ENCODE measurements at places on chromosomes 12 and 14. TPM values are rescaled to one million over a fixed set of nuclear protein-coding genes. Genes with fewer than 3 reads are reported as not detected.

GRCh38 chr12:81573228-81573627, 185.9 kb downstream of the PPFIA2 start:
- no peak for DNase-seq

DNA sequence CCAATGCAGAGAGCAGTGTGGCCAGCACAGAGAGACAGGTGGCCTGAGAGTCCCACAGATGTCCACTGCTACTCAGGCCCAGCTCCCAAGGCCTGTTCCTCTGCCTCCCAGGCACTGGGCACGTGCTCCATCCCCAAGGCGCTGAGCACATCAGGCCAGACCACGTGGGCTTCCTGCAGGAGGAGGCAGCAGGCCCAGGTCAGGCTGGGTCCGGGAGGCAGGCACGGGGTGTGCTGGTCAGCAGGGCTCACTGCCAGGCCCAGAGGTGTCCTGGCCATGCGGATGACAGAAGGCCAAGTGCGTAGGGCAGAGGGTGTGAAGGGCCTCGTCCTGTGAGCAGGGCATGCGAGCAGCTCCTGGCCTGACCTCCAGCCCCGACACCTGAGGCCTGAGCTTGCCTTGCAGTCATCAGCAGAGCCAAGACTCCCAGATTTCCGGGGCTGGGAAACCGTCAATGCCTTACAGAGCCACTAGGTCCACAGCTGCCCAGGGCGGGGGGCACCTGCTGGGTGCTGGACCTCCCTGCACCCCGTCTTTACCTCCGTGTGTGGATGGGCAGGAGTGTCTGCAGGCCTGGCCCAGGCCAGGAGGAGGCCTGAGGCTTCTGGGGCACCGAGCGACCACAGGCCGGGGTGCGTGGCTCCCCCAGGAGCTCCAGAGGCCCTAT, 14.9 kb downstream of the TRMT61A start:
- peak; percentile 45 for DNase-seq

- no peak for DNase-seq
Measured at GRCh38 chr12:59972905-59973304, 377.1 kb downstream of the SLC16A7 start.

Gene PLEKHG7
- total RNA-seq: not detected

DNA sequence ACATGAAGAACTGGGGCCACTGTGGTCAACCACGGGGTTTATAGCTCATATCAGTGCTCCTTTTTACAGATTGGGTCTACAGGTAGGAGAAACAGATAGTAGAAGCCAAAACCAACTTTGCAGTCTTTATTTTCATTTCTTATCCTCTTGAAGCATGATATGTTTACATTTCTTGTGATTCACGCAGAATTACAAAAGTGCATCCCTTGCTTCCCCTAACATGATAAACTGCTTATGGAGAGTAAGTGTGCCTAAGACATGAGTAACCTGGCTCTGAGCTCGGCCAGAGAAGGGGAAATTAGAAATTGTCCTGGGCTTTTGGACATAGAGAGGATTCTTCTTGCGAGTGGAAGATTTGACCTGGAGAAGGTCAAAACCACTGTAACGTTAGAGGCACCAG, 18.4 kb downstream of the PWP1 start:
- no peak for DNase-seq

- DNase-seq: no peak
Measured at GRCh38 chr14:61562321-61563161, 132.8 kb upstream of the HIF1A start.

DNA sequence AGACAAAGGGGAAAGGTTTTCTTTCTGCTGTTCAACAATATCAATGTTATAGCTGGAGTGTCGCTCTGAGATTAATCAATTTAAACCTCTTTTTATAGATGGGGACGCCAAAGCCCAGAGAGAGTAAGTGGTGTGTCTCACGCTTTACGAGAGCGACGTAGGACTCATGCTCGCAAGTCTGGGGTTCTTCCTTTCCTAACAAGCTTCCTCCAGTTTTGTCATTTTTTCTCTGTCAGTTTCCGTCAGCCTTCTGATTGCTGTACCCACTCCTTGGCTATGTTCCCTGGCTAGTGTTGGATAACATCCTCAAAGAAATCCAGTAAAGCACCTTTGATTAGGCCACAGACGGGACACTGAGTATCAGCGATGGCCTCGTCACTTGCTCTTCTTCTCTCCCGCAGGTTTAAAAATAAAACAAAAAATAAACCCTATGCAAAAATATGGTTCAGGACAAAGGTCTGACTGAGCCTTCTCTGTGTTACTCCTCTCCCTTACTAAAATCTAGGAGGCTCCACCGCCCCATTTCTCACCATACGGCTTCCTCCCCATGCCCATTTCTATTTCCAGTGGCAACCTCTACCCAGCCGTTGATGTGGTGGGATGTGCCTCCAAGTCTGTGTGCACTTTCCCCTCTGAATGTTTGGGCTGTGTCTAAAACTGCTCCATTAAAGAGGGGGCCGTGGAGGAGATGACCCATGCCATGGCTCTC, 172.7 kb upstream of the PARP11 start:
- no peak for DNase-seq

DNA sequence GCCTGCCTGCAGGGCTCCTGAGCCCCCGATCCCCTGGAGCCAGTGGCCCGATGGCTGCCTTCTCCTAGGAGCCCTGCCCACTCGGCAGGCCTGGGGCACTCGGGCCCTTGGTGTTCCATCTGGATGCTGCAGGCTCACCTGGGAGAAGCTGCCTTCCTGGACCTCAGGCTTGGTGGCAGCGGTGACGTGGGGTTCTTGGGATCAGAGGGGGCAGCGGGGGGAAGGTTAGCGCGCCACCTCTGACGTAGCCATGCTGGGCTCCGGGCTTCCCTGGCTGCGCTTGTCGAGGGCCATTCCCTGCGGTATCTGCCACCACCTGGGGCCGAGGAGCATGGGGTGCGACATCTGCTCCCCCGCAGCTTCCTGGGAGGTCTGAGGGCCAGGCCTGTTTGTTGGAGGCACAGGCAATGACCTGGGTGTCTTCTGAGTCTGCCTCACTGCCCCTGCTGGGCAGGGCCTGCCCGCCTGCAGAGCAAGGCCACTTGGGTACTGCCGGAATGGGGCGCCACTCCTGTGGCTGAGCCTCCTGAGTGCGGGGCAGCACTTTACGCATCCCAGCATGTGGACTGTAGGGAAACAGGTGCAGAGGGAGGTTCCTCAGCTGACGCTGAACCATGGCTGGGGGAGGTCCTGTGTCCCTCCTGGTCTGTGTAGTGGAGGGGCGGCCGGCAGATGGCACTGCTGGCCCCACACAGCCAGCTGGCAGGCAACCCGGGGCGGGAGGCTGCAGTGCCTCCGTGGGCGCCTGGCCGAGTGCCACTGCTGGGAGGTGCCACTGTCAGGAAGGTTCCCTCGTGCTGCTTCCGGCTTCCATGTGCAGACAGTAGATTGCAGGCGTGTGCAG, 20.3 kb downstream of the MTA1 start:
- no peak for DNase-seq

Gene PIWIL1
- total RNA-seq: 0.62 TPM

- DNase-seq: peak; percentile 8
Measured at GRCh38 chr12:2382370-2383155, 329.8 kb downstream of the CACNA1C start.

DNA sequence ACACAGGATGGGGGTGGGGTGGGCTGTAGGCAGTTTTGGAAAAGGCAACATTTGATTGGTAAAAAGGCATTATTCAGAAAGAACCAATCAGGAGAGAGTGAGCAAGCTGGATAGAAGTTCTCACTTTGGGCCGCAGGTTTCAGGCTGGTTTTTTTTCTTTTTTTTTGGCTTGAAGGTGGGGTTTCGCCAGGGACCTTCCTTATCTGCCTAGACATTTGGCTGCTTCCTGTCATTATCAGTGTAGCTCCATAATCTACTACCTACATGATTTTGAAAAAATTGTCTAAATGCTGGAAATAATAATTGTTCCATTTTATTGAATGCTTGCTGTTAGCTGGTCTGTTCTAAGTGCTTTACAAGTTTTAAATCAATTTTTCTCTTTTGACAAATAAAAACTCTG, 649.0 kb downstream of the TMTC2 start:
- DNase-seq: no peak

DNA sequence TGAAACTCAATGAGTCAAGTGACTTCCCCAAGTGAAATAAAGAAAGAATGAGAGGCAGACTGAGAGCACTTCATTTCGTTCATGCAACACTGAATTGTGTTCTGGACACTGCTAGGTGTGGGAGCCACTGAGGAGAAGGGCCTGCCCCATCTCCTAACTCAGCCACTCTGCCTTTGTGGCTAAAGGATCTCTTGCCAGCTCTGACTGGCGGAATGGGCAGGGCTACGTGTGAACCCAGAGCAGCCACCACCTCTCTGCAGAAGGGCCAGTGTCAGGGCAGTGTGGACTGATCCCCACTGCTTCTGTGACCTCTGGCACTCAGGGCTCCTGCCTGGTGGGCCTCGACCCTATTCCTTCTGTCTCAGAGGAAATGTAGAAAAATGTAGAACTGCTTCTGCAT, 46.5 kb upstream of the GZMB start:
- DNase-seq: no peak

- DNase-seq: no peak
Measured at GRCh38 chr12:67239061-67239460, 30.1 kb upstream of the CAND1 start.

Gene RHEBL1
- not detected for total RNA-seq

GRCh38 chr14:73503648-73504047, 12.9 kb downstream of the RIOX1 start:
- DNase-seq: no peak

GRCh38 chr12:64558754-64559153, 51.5 kb upstream of the RASSF3 start:
- no peak for DNase-seq

- no peak for DNase-seq
Measured at GRCh38 chr14:86640288-86640687, 1110.3 kb downstream of the FLRT2 start.

- no peak for DNase-seq
Measured at GRCh38 chr14:45246691-45247090, 6.3 kb downstream of the MIS18BP1 start.

Gene OR6C2
- total RNA-seq: not detected

Gene FGD4
- total RNA-seq: 13.8 TPM

DNA sequence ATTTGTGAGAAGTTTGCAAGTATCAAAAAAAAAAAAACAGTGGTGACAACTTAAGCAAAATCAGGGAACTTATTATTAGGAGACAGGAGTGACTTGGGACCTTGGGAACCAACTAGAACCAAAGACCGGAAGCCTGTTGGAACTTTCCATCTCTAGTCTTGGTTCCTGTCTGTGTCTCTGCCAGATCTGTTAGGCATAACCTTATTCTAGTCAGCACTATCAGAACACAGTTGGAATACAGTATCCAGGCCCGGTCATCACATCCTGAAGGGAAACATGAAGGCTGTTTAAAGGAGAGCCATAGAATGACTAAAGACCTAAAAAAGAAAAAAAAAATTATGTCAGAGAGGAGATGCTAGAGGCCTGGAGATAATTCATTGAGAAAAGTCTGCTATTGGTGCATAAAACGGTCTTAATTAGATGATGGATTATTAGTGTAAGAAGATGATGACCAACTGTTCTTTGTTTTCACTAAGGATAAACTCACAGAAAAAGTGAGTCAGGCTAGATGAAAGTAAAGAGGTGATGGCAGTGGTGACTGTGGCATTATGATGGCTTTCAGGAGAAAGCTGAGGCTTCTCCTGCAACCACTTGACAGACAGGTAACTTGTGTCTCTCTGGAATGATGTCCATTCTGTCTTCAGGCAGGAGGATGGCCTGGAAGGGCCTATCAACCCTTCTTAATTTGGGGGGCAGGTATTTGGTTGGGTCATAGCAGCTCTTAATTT, 28.2 kb downstream of the DACT1 start:
- no peak for DNase-seq

DNA sequence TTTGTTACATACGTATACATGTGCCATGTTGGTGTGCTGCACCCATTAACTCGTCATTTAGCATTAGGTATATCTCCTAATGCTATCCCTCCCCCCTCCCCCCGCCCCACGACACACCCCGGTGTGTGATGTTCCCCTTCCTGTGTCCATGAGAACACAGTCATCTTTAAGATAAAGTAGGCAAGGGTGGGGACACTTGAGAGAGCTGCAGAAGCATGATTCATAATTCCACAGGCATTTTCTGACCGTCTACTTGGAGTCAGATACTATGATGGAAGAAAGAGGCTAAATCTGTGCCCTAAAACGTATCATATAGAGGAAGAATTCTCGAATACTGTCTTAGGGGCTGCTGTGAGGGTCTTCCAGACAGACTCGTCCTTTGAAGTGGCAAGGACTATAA, 145.9 kb upstream of the VASH1 start:
- DNase-seq: no peak

Gene SYT1
- 24.3 TPM for total RNA-seq

Data from uterus (tissue), 4 donors.